ENCODE measurements at places on chromosomes 7 and 10. TPM values are rescaled to one million over a fixed set of nuclear protein-coding genes. Genes with fewer than 3 reads are reported as not detected.

The GPR26 gene
- polyA plus RNA-seq = 0.16 TPM

The EBLN1 gene
- polyA plus RNA-seq = not detected

The SLC13A4 gene
- polyA plus RNA-seq = 1.1 TPM

The CC2D2B gene
- polyA plus RNA-seq = 1.2 TPM

The TMEM130 gene
- 4.4 TPM for polyA plus RNA-seq

The SPDYE2 gene
- 3.2 TPM for polyA plus RNA-seq

The PNLIPRP1 gene
- polyA plus RNA-seq = 0.63 TPM

The MYH16 gene
- 0.01 TPM for polyA plus RNA-seq

The FOXI2 gene
- not detected for polyA plus RNA-seq

The VGF gene
- polyA plus RNA-seq = 0.51 TPM

The OPALIN gene
- polyA plus RNA-seq = not detected

The DIP2C gene
- 16.5 TPM for polyA plus RNA-seq

The ACTR3C gene
- 6.1 TPM for polyA plus RNA-seq

The LAMB4 gene
- 0.42 TPM for polyA plus RNA-seq

The TWIST1 gene
- 0.61 TPM for polyA plus RNA-seq

The ANXA8L1 gene
- polyA plus RNA-seq = 7.9 TPM

The FAM180A gene
- not detected for polyA plus RNA-seq

The PCDH15 gene
- 0.64 TPM for polyA plus RNA-seq

The ENTPD1 gene
- 21.3 TPM for polyA plus RNA-seq

The NPSR1 gene
- 0.16 TPM for polyA plus RNA-seq

The UCN3 gene
- polyA plus RNA-seq = 11.4 TPM

The MINDY3 gene
- polyA plus RNA-seq = 28.3 TPM

The CADPS2 gene
- 15.1 TPM for polyA plus RNA-seq

The MBL2 gene
- 0.09 TPM for polyA plus RNA-seq

The ASIC3 gene
- 6.9 TPM for polyA plus RNA-seq

The FAM237B gene
- 0.16 TPM for polyA plus RNA-seq

The EN2 gene
- not detected for polyA plus RNA-seq

The LRRC61 gene
- 22.8 TPM for polyA plus RNA-seq

The PIP gene
- not detected for polyA plus RNA-seq

The OR2F1 gene
- 0.13 TPM for polyA plus RNA-seq

The MACC1 gene
- 50.2 TPM for polyA plus RNA-seq

The NYAP1 gene
- polyA plus RNA-seq = 3.5 TPM

The GDF2 gene
- polyA plus RNA-seq = not detected

The CAMK2G gene
- polyA plus RNA-seq = 44.6 TPM

The FEZF1 gene
- polyA plus RNA-seq = not detected

The SLC29A3 gene
- 16.2 TPM for polyA plus RNA-seq

The HACD1 gene
- polyA plus RNA-seq = 18.6 TPM

Measured in large intestine (tissue), 12 donors.